EH (cell line): ENCODE measurements at places on chromosomes 3 and 15.

DNA sequence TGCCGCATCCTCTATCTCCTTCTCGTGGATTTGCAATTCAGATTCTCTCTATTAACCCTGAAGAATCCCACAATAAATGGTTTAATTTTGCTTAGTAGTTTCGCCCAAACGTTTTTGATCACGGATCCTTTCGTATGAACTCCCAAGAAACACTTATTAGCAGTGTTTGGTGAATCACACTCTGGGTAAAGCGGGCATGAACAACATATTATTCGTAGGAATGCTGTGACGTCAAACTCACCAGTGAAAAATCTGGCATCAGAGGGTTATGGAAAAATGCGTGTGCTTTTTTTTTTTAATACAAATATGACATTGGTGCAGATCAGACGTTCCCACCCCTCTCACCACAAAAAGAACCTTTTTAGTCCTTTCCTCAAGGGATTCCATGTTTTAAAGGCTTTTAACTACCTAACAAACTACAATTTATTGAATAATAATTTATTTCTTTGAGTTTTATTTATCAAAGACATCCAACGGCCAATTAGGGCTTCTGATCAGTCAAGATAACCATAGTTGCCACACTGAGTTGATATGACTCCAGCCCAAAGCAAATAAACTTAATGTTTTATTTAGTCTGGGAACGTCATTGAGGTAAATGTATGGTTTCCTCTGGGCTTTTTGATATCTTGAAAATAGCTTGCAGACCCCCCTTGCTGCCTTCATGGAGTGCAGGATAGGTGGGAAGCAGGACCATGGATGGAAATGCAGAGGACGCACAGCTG is 45.5 kb upstream of the CGNL1 start:
- DNase-seq = peak; percentile 81

GRCh38 chr15:55256281-55257011 is 33.2 kb downstream of the RAB27A start:
- DNase-seq = no peak

GRCh38 chr3:4828279-4829030 is 150.8 kb upstream of the BHLHE40 start:
- peak; percentile 70 for DNase-seq

GRCh38 chr3:12516873-12517272 is 28.4 kb downstream of the MKRN2OS start:
- no peak for DNase-seq

DNA sequence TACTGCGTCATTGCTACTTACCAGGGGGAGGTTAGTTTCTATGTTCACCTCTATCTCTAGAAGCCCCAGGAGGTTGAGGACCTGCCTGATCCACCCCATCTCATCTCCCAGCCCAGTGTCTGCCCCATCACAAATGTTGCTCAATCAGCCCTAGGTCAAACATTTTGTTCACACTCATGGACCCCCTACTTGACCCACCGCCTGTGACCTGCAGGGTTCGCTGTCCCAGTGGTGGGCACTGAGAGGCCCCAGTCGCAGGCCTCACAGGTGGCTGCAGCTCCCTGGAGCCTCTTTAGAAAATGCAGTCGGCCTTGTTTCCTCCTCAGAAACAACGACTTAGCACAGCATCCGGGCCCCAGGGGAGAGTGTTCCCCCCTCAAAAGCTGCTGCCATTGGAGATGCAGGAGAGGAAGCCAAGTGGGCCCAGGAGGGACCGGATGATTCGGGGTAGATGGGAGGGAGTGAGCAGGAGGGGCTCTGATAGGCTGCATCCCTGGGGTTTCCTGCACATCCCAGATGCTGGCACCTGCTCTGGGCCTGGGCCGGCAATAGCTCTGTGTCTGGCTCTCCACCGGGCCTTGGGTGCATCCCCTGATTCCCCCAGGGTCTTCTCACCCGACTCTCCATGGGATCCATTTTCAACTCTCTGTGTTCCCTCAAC is 18.4 kb upstream of the INSYN1 start:
- DNase-seq = no peak

GRCh38 chr15:81115054-81115939 is 18.8 kb upstream of the CFAP161 start:
- DNase-seq = no peak

DNA sequence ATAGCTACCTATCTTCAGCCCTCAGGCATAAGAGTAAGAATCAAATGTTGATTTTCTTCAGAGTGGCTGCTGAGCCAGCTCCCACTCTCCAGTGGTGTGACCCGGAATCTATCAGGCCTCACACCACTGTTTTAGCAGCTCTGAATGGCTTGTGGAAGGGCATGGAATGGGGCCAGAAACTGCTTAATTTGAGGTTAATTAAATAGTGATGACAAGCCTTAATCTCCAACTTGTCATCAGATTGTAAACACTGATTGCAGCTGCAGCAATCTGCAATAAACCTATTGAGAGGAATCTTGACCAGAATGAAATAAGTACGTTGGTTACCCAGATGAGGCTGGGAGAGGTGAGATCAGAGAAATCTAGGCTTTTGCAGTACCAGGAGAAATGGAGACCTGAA is 317.4 kb downstream of the FHIT start:
- no peak for DNase-seq

DNA sequence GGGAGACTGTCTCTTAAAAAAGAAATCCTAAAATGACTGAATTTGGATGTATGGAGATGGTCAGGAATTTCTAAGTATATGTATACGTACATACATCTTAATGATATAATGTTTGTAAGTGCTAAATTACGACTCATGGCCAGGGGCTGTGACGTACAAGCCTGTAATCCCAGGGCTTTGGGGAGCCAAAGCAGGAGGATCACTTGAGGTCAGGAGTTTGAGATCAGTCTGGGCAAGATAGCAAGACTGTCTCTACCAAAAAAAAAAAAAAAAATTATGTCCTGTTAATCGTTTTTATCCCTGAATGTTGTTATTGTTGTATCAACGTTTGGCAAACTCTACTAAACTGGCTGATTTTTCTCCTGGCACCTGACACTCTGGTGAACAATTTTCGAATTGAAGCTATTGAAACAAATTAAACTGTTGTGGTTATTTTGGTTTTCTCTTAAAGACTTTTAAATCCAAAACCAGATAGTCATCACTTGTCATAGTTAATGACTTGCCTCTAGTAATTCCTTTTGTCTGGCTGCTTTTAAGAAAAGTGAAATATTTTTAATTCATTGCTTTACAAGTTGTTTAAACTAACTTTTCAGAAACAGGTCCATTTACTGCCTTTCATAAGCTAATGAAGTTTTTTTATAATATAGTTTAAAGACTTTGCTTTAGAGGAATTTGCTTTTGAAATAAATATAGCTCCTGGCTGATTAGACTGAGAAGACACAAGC is 7.0 kb downstream of the MORF4L1 start:
- peak; percentile 42 for DNase-seq

GRCh38 chr3:142808103-142808917 is 80.6 kb downstream of the PCOLCE2 start:
- DNase-seq = peak; percentile 80

GRCh38 chr15:45476410-45476809 is 46.1 kb downstream of the SLC30A4 start:
- no peak for DNase-seq

- DNase-seq = no peak
Measured at GRCh38 chr15:88022716-88023115, 233.8 kb downstream of the NTRK3 start.

- DNase-seq = no peak
Measured at GRCh38 chr3:123078101-123078500, 11.3 kb downstream of the PDIA5 start.

- DNase-seq = no peak
Measured at GRCh38 chr3:46059432-46059831, 32.1 kb upstream of the XCR1 start.

GRCh38 chr15:63408524-63408923 is 26.9 kb upstream of the CA12 start:
- DNase-seq = peak; percentile 63

- DNase-seq = no peak
Measured at GRCh38 chr15:86611417-86612040, 531.9 kb downstream of the AGBL1 start.

- DNase-seq = peak; percentile 69
Measured at GRCh38 chr3:111667621-111668239, 72.6 kb upstream of the ZBED2 start.

GRCh38 chr3:193589129-193589528 is 3.9 kb upstream of the OPA1 start:
- DNase-seq = no peak

GRCh38 chr3:162865466-162865865 is 1368.9 kb downstream of the OTOL1 start:
- DNase-seq = no peak

DNA sequence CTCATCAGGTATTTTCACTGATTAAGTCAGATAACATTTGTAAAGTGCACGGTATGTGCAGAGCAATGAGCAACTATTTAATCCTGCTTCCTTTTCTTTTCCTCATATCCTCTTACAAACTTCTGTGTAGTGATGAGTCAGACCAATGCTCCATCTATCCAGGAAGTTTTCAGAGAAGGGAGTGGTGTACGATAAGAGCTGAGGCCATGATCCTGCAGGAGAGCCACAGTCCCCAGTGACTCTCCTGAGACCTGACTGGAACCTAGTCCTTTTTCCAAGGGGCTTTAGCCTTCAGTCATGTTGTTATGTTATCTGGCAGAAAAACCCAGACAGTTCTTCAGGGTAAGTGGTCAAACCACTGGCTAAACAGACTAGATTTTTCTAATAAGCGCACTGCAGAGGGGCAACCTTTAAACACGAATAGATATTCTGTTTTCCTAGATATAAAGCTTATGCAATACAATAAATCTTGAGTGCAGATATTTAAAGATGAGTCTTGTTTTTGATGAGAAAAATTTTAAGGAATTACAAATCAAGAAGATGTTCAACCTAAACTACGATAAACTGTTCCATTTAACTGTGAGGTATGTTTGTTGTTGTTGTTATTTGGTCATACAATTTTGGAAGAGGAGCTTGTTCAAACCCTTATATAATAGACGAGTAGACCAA is 110.5 kb upstream of the RAP2B start:
- peak; percentile 86 for DNase-seq

- peak; percentile 33 for DNase-seq
Measured at GRCh38 chr3:188469228-188469885, 315.4 kb downstream of the LPP start.

DNA sequence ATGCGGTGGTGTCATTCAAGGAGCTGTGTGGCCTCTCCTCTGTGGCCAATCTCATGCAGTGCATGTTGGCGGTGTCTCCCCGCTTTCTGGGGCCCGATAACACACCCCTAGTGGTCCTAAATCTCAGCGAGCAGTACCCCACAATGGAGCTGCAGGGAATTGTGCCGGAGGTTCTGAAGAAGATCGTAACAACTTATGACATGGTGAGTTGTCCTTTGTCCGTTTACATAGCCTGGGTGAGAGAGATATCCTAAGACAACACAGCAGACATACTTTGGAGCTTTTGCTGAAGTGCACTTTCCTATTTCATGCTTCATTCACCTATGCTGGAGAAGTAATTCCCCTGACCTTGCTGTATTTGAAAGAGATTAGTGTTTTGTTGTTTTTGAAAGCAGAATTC is 130.0 kb downstream of the PLCL2 start:
- no peak for DNase-seq

- DNase-seq = peak; percentile 70
Measured at GRCh38 chr3:64398476-64398875, 173.2 kb upstream of the PRICKLE2 start.

GRCh38 chr3:168117853-168118313 is 22.2 kb upstream of the GOLIM4 start:
- DNase-seq = peak; percentile 40
